T follicular helper cell (primary cell): ENCODE measurements at places on chromosomes 5 and 9.

DNA sequence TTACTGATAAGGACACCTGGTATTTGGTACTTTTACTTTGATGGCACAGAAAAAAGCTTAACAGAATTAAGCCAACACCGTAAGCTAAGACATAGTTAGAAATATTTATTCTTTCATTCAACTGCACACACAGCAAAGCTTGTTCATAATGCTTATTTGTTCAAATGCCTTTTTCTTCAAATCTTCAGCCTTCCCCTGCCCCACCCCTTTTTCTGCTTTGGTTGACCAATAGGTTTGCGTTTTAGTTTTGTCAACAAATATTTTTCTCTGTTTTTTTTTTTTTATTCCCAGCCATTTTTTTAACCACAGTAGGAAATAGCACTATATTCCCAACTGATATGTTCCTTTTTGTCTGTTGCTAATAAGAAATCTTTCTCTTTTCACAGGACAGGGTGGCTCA, 4.9 kb upstream of the RICTOR start:
- DNase-seq, result no peak

DNA sequence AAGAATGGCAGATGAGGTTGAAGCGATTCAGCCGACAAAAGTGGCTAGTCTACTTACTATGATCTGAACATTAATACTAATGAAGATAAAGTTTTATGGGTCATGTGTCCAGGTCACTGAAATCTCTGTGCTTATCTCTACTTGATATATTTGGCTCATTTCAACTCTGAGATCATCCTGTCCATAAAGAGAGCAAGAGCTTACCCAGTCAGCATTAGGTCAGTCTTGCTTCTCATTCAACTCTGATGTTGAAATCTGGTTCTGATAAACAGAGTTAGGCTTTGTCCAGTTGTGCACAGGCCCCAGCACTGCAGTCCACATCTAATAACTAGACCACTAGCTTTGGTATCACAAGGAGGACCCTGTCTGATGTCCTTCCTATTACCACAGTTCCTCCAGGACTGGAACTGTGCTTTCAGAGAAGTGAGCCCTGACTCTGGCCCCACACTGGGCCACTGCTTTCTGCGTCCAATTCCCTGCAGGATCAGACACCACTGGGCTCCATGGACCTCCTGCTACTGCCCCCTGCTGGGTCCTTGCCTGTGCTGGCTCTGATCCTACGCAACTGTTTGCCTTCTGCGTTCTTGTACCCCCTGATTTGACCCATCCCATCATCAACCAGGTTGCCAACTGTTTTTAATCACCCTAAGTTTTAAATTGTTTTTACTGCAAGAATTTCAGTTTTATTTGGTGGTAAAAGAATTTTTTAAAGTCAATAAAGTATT, 23.7 kb upstream of the FAM120A start:
- DNase-seq, result no peak

- no peak for DNase-seq
These were observed 644.8 kb downstream of the EFNA5 start for GRCh38 chr5:107025712-107026497.

DNA sequence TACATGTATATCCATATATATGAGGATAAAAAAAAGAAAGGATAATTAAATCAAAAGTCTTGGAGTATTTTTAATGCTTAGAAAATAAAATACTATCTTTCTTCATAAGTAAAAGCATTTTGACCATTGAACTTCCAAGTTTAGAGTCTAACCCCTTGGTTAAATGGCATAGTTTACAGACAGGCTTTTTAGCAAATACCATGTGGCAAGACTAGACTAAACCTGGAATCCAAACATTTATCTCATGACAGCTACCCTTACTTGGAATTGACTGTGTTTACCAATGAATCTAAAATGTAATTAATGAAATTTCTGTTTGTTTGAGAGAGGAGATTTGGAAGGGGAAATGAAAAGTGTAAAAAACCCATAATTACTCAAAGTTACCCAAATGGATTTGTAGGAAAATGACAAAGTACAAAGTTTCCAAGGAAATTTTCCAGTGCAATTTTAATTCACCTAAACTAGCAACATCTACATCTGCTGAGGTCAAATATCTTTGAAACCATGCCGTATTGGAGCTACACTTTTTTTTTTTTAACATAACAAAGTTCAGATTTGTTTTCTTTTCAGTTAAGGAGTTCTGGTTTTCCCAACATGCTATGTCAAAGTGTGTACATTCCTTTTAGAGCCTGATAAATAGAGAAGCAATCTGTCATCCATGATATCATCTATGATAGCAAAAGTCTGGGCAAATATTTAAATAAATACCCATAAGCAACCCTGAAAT, 272.1 kb upstream of the DAB2 start:
- no peak for DNase-seq

DNA sequence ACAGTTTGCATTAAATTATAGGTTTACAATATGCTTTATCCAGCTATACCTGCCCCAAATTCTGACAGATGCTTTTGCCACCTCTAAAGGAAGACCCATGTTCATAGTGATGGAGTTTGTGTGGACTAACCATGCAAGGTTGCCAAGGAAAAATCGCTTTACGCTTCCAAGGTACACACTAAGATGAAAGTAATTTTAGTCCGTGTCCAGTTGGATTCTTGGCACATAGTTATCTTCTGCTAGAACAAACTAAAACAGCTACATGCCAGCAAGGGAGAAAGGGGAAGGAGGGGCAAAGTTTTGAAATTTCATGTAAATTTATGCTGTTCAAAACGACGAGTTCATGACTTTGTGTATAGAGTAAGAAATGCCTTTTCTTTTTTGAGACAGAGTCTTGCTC, 41.0 kb downstream of the FXN start:
- DNase-seq, result no peak
